ENCODE measurements at places on chromosomes 2 and 18.
A peak's percentile ranks its signal among the peaks of the same experiment; 100 is the strongest.

GRCh38 chr2:8487461-8487932 lies 194.4 kb upstream of the ID2 start:
- ATAC-seq, result no peak

- ATAC-seq, result no peak
Observed at GRCh38 chr2:20976527-20976926, 67.3 kb downstream of the APOB start.

DNA sequence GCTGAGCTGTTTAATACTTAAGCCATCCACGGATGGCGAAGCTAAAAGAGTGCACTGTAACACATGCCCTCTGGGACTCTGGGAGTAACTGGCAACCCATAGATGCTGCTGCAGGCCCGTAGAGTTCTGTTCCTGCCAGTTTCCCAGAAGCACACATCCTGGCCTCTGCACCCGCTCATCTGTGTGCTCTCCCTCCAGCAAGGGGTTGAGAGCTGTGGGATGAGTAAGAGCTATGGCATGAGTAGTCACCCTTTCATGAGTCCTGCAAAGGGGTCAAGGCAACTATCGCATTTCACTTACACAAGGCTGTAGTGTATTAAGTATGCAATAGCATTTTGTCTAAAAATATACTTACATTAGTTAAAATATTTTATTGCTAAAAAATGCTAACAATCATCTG lies 1341.8 kb upstream of the NXPH2 start:
- ATAC-seq, result no peak

GRCh38 chr18:3234457-3234856 lies 13.1 kb upstream of the MYL12A start:
- no peak for ATAC-seq

GRCh38 chr2:11101430-11101829 lies 53.8 kb upstream of the SLC66A3 start:
- ATAC-seq, result no peak

- no peak for ATAC-seq
Observed at GRCh38 chr2:165903406-165903805, 50.2 kb downstream of the TTC21B start.

DNA sequence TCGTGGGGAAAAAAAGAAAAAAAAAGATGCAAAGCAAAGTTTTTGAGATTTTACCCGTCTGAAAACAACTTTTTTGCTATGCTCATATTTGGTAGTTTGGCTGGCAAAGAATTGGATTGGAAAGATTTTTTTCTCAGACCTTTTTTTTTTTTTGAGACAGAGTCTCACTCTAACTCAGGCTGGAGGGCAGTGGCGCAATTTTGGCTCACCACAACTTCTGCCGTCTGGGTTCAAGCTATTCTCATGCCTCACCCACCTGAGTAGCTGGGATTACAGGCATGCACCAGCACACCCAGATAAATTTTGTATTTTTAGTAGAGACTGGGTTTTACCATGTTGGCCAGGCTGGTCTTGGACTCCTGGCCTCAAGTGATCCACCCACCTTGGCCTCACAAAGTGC lies 56.3 kb upstream of the TANC1 start:
- ATAC-seq, result no peak

GRCh38 chr2:86632672-86633071 lies 9.0 kb upstream of the RNF103 start:
- no peak for ATAC-seq

- ATAC-seq, result no peak
Observed at GRCh38 chr18:32366586-32367538, 103.8 kb downstream of the GAREM1 start.

DNA sequence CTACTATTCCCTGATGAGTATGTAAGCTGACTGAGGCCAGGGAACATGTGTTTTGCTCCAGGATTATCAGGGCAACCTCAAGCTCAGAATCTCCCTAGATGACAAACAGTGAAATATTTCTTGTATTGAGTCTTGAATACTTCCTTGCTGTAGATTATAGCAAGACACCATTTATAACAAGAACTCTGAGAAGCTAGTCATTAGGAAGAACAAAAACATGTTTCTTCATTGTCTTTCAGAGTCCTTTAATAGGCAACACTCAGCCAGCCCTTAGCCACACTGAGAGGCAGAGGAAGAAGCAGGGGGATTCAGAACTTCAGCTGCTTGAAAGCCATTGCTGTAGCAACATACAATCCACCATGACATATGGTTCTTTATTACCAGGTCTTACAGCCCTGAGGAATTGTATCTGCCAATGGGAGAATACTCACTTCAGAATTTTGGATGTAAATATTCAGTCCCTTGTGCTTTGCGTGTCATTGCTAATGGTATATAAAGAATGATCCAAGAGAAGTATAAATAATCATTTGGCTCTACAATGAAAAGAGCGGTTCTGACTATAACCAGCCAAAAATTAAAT lies 117.5 kb upstream of the NCKAP5 start:
- ATAC-seq, result no peak

DNA sequence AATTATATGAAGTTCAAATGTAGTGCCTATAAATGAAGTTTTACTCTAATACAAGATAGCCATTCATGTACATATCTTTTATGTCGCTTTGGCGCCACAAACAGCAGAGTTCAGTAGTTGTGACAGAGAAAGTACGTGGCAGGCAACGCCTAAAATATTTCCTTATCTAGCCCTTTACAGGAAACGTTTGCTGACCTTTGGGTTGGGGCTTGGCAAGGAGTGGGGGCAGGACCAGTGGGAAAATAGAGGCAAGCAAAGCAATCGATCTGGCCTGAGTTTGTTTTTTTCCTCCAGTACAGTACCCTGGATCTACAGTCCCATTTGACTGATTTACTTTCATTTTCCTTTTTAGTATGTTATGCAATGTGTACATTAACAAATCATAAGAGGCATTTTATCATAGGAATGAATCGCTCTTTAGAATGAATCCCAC lies 13.1 kb downstream of the CCDC68 start:
- ATAC-seq, result peak; percentile 60

GRCh38 chr2:168180483-168180882 lies 66.9 kb downstream of the STK39 start:
- ATAC-seq, result no peak

- ATAC-seq, result no peak
Observed at GRCh38 chr2:210072922-210073509, 70.6 kb downstream of the RPE start.

GRCh38 chr2:191314697-191315364 lies 69.6 kb downstream of the MYO1B start:
- no peak for ATAC-seq

DNA sequence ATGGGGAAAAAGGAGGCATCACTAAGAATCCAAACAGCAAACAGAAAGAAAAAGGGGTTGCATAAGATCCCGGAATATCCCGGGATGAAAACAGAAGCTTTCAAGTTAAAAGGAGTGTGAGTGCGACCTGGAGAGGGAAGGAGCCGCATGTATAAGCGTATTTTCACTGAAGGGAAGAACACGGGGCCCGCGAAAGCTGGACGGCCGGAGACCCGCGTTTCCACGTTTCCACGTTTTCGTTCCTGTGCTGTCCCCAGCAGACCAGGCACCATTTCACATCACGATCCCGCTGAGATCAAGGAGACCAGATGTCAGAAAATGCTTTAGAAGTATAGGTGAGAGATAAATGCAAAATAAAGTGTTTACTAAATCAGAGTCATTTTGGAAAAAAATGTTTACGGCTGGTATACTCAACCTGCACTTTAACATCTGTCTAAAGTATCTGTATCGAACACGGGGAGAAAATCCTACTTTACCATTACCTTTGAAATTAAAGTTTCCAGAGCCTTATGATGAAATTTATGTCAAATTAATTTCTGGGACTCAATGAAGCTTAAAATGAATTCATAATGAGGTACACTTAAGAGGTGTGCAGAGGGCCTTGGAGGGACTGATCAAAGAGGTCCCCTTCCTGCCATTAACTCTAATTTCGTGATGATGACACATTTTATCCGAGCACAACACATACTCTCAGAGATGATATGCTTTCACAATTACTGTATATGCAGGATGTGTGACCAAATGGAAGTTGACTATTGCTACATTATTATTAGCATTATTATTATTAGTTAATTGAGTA lies 71.0 kb upstream of the SALL3 start:
- peak; percentile 35 for ATAC-seq

- ATAC-seq, result no peak
Observed at GRCh38 chr18:59861963-59862819, 37.6 kb upstream of the PMAIP1 start.

GRCh38 chr18:2304378-2305175 lies 266.7 kb downstream of the METTL4 start:
- ATAC-seq, result no peak

DNA sequence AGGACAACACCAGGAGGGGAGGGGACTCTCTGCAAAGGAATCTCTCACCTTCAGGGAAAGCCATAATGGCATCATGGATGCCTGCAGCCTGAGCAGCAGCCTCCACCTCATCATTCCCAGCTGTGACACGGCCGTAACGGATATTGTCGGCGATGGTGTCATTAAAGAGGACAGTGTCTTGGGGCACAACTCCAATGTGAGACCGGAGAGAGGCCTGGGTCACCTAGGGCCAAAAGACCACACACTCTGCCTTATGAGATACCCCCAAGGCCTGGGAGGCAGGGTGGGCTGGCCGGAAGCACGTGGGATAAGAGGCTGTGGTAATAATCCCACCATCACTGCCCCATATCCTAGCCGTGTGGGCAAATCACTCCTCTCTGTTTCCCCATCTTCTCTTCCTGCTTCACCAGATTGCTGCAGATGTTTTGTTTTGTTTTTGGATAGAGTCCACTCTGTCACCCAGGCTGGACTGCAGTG lies 4.3 kb downstream of the ZFAND2B start:
- no peak for ATAC-seq

DNA sequence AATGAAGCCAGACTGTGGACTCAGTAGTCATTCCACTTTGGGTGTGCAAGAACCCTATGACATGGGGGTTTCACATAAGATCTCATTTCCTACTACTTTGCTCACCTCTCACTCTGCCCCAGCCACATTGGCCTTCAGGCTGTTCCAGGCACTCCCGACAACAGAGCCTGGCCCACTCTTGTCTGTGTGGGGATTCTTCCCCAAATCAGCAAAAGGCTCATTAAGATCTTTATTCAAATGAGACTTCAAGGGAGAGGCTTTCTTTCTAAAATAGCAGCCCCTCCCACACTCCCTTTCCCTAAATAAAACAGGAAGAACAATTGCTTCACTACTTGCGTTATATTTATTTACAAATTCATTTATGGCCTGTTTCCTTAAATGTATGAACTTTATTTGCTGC lies 3.5 kb upstream of the CDC42EP3 start:
- ATAC-seq, result no peak

DNA sequence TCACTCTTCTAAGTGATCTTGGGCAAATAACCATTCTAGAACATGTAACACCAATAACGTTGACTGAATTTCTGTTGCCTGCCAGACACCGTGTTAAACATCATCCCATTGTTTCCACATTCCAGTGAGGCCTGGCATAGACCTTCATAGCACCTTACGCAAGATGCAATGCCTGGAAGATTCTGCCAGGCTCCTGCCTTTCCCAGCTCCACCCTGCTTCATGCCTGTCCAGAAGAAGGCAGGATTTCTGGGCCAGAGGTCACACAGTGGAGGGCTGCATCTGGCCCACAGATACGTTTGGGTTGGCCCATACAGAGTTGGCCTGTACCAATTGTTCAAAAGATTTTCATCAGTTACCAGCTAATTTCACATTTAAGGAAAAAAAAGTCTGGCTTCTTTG lies 46.3 kb downstream of the EN1 start:
- ATAC-seq, result no peak

DNA sequence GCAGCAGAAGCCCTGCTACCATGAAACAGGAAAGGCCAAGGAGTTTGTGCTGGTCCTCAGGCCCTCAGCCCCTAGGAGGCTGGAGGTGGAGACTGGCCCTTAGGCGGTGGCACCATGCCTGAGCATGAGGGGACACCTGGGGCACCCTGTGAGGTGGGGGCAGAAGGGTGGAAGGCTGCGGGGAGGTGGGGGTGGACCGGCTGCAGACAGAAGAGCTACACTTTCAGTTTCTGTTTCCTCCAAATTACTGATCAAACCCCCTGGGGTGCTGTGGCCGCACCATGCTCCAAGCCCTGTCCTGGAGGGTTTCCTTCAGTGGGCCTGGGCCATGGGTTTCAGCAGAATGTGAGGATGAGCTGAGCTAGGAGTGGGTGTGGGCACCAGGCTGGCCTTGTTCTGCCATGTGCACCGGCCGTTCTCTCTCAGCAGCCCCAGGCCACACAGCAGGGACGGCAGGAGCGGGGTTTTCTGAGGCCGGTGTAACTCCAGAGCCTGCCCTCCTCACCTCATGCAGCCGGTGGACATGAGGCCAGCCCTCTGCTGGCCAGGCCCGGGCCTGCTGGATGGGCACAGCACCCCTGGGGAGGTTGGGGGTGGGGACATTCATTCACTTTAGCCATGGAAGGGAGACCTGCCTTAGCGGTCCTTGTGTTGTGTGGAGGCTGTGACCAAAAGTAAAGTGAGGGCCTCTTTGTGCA lies 51.5 kb downstream of the PLEKHB2 start:
- ATAC-seq, result no peak
